IPS DF 6.9 (cell line): ENCODE measurements at places on chromosomes 11 and 22.

GRCh38 chr11:59728154-59728553 is 14.5 kb upstream of the OR10V1 start:
- DNase-seq: no peak

DNA sequence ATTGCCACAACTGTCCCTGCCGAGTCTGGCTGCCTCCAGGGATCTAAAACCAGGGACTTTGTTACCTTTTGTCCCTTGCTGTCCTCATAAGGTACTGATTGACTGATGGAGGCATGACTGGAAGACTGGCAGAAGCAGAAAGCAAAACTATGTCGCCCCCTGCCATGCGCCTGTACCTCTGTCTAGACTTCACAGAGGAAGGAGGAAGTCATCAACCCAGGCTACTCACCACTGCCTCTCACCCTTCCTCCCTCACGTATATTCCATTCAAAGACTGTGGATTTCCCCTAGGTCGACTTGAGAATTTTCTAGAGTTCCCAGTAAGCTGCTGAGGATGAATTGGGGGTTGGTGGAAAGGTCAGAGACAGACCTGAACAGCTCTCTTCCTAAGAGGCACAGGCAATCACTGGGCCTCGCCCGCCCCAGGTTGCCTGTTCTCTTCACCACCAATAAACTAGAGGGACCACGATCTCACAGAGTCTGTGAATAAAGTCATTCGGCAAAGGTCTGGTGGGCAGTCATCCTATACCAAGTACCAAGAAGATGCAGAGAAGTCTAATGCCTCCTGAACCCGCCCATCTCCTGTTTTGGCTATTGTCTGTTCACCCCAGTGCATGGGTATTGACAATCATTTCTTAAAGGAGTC is 27.5 kb upstream of the CHST1 start:
- DNase-seq: no peak

GRCh38 chr11:121038648-121039409 is 14.9 kb downstream of the TBCEL start:
- no peak for DNase-seq

- no peak for DNase-seq
These were observed 3.1 kb downstream of the ASRGL1 start for GRCh38 chr11:62340269-62340901.

DNA sequence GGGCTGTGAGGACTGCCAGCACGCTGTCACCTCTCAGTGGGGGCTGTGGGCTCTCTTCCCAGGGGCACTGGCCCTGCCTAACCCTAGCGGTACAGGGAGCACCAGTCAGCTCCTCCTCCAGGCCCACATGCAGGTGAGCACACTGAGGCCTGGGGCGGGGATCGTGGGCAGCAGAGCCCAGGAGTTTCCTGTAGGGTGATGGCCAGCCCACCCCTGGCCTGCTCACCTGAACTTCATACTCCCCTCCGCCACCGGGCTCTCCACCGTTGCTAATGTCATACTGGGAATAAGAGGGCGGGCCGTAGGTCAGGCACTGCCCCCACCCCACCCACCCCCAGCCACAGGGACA is 10.0 kb upstream of the TREH start:
- no peak for DNase-seq

DNA sequence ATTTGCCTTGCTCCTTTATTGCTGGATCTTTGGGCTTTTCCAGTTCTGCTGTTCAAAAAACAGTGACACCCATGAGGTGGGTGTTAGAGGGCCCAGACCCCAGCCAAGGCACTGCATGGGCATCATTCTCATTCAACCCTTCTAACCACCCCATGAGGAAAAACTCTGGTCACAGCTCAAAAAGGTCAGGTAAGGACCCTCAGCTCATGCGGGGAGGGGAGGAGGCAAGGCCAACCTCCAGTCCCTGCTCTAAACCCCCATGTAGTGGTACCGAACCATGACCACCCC is 7.4 kb downstream of the GNB1L start:
- no peak for DNase-seq

DNA sequence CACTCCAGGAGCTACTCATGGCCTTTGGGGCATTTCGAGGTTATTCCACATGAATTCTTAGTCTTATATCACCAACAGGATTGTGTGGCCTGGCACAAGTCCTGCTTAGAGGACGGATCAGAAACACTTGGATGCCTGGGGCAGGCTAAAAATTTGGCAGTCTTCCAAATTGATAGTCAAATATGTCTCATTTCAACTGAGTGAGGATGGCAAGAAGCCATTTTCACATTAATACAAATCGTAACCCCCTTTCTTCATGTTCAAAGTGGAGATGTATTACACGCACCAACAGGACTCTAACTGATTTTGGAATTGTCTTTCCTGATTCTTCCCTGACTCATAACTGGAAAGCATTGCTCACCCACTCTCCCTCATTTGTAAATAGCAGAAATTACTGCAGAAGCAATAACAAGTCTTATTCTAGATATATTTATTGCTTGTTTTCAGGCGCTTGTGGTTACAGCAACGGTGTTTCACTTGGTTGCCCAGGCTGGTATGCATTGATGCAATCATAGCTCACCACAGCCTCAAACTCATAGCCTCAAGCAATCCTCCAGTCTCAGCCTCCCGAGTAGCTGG is 10.3 kb upstream of the CCDC86 start:
- DNase-seq: no peak

GRCh38 chr11:70072461-70072860 is 5.7 kb upstream of the ANO1 start:
- no peak for DNase-seq

- DNase-seq: no peak
These were observed 5.3 kb upstream of the PARVA start for GRCh38 chr11:12372111-12372510.

- DNase-seq: no peak
These were observed 18.0 kb downstream of the PPP2R1B start for GRCh38 chr11:111748035-111748804.

- no peak for DNase-seq
These were observed 124.6 kb upstream of the BLID start for GRCh38 chr11:122240638-122241037.

- DNase-seq: no peak
These were observed 22.5 kb downstream of the CYTH4 start for GRCh38 chr22:37304595-37305343.

GRCh38 chr11:75477614-75477935 is 44.6 kb upstream of the KLHL35 start:
- no peak for DNase-seq

GRCh38 chr22:30486661-30487115 is 14.9 kb upstream of the SEC14L3 start:
- no peak for DNase-seq

- no peak for DNase-seq
These were observed 416.4 kb downstream of the BRD1 start for GRCh38 chr22:49411236-49411635.

DNA sequence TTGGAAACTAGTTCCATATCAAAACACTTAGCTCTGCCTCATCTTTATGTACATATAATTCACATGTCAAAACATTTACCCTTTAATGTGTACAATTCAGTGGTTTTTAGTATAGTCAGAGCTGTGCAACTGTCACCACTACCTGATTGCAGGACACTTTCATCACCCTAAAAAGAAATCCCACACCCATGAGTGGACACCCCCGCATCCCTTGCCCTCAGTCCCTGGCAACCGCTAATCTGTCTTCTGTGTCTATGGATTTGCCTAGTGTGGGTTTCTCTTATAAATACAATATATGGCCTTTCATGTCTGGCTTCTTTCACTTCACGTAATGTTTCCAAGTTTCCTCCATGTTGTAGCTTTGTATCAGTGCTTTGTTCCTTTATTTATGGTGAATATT is 8.6 kb upstream of the EMID1 start:
- no peak for DNase-seq

GRCh38 chr11:43403357-43404231 is 44.9 kb downstream of the TTC17 start:
- DNase-seq: no peak

GRCh38 chr11:79078456-79078855 is 362.4 kb downstream of the TENM4 start:
- no peak for DNase-seq

- DNase-seq: no peak
These were observed 5.6 kb upstream of the WT1 start for GRCh38 chr11:32440916-32441315.

GRCh38 chr22:37329238-37330140 is 47.2 kb downstream of the CYTH4 start:
- DNase-seq: no peak

DNA sequence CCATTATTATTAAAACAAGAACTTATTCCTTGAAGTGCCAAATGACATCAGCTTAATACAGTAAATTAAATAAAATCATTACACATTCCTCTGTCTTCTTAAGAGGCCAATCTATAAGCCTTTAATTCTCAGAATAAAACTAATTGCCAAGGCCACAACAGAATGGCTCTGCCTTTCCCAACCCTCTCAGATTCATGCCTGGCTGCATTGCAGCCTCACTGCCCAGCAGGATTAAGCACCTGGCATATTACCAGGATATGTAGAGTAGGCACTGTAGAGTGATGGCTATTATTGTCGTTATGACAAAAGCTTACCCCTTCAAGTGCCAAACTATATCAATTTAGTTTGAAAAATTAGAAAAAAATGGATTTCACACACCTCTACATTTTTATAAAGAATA is 9.4 kb upstream of the CALCA start:
- DNase-seq: no peak

- no peak for DNase-seq
These were observed 154.5 kb upstream of the BLID start for GRCh38 chr11:122270535-122270934.

GRCh38 chr11:64804346-64805210 is 1.6 kb upstream of the MAP4K2 start:
- DNase-seq: no peak

GRCh38 chr11:111209543-111210355 is 35.8 kb upstream of the POU2AF2 start:
- DNase-seq: no peak

DNA sequence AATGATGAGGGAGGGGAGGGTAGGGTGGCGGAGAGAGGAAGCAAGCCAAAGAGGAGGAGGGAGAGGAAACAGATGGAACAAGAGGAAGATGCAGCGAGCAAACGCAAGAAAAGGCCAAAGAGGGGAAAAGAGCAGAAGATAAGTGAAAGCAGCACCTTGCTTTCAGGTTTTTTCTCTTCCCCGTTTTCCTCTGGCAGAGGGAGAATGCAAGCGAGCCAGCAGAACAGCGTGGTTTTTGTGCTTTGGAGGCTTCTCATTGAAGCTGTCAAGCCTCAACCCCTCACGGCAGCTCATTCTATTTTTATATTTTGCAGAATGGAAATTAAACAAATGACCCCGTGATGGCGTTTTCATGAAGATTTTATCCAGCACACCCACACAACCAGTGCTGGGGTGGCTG is 67.1 kb upstream of the GRAMD1B start:
- DNase-seq: no peak

DNA sequence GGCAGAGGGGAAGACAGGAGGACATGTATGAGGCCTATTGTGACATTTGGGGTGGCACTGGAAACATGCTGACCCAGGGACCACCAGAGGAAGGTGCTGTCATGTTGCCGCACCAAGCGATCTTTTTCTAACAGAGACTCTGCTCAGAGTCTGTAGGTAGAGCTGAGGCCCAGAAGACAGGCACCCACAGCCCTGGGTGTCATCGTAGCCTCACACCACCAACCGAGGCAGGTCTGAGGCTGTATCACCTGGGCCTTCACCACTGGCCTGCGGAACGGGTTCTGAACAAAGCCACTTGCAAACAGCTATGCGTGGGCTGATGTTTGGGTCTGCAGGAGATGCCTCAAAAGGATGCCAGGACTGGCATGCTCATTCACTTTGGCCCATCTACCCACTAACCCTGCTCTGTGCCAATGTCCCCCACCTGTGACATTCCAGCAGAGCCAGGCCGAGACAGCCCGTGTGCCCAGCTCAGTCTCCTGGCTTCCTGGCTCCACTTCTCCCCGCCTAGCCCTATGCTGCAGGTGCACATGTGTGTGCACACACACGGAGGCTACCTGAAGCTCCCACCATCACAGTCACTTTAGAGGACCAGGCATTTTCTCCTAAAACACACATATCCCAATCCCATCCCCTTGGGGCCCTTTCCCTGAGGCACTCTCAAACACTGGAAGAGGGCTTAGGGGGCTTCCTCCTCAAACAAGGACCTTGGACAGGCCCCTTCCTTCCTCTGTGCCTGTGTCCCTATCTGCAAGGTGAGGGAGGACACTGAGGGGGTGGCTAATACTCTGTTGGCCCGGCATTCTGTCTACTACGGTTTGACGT is 3.6 kb downstream of the TRIM29 start:
- DNase-seq: no peak

DNA sequence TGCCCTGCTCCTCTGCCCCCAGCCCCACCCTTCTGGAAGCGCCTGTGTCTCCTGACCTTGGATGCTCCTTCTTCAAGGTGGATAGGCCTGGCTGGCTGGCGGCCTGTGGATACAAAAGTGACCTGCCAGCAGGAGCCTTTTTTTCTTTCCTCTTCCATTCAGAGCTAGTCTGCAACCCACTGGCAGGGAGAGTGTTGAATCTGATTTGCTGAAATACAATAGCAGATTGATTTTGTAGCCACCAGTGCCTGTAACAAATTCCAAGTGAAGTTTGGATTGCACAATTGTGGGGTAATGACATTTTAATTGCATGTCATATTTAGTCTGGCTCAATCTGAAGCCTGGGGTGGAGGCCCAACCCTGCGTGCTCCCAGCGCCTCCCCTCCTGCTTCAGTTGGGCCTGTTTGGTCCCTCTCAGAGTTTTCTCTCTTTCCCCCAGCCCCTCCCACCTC is 97.2 kb downstream of the GRIK4 start:
- DNase-seq: no peak

DNA sequence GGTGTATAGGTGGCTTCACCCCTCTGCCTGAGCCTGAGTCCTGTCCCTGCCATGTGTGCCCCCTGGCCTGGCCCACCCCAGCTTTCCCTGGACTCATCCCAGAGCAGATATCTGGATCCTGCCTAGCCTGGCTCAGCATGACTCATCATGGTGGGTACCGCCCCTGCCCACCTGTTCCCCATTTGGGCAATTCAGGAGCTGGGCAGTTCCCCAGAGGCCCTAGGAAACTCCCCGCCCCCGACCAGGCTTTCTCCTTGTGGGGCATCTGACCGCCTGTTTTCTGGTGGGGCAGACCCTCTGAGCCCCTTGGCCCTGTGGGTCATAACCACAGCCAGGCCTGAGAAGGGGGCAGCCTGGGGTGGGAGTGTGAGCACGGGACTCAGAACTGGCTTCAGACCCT is 4.4 kb downstream of the TSPO start:
- DNase-seq: no peak

- DNase-seq: no peak
These were observed 52.5 kb downstream of the FAR1 start for GRCh38 chr11:13720940-13721339.
